Brain microvascular endothelial cell (primary cell): ENCODE measurements at places on chromosomes 5 and 9.
A peak's percentile ranks its signal among the peaks of the same experiment; 100 is the strongest.

- DNase-seq: no peak
These were observed 80.9 kb downstream of the PPP2R2B start for GRCh38 chr5:146797658-146798057.

- DNase-seq: no peak
These were observed 2.0 kb upstream of the APC start for GRCh38 chr5:112735702-112736101.

- DNase-seq: no peak
These were observed 172.2 kb downstream of the ZSWIM6 start for GRCh38 chr5:61504143-61504770.

DNA sequence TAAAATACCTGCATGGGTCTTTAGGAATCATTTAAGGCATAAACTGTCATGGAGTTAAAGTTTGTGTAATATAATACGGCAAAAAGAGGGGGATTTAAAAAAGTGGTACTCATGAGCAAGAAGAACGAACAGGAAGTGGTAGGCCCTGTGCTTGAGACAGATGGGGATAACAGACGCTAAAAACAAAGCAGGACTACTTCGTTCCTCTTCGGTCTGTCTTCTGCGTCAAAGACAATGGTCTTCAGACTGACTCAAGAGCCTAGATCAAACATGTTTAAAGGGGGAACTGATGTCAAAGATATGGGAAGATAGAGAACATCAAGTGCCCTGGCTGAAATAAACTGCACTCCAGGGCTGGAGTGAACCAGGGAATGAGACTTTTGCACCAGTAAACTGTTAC lies 59.8 kb upstream of the RFX3 start:
- DNase-seq: no peak

DNA sequence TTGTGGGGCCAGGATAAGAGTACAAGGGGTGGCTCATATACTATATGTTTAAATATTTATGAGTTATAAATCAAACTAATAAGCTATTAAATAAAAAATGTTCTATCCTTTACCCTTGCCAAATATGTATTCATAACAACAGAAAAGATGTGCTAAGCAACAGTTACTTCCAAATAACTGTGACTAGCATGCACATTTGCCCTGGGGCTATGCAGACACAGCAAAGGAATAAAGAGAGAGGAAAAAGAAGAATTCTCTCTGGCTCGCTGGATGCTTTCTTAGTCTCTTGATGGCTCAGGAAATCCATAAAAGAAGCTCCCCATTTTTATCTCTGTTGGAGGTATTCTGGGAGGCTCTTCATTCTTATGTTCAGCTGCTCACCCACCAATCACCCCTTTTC lies 182.4 kb upstream of the ATP10B start:
- no peak for DNase-seq

DNA sequence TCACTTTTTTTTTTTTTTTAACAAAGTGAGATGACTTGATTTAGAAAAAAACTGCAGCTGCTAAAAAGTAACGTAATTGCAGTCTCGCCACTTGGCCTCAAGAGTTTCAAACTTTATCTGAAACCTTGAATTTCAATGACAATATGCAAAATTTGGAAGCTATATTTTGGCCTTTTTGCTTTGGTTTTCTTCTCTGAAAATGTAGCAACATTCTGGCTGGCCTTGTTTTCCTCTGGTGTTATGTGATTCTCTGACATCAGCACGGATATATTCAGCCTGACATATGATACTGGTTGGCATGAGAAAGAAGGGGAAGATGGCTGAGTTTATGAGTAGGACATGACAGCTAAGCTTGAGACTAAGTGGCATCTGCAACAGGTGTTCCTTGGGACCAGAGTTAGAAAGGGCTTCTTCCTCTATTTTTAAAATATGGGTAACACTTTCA lies 136.5 kb downstream of the MEF2C start:
- no peak for DNase-seq

DNA sequence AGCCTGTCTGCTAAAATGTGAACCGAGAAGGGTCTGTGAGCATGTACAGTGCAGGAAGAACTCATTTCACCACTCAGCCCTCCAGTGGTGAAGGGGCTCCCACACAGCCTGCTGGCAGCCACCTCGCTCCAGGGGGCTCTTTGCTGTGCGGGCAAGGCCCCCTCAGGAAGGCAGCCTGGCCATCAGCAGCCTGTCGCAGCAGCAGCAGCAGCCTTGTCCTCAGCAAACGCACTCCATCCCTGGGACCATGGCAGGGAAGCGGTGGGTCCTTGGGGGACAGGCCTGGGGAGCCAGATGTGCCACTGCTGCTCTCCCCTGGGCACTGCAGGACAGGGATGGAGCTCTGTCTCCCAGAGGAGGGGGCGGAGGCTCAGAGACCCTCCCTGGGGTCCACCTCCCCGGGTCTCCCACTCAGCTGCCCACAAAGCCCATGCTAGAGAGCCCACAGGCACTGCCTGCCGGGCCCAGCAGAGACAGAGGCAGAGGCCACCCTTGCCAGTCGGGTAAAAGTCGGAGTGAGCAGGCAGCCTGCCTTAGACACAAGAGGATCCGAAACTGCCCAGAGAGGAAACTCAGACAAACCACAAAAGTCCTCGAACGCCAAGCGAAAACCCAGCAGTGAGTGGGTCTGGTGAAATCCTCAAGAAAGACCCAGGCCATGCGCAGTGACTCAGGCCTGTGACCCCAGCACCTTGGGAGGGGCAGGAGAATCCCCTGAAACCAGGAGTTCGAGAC lies 8.0 kb downstream of the BRD3 start:
- DNase-seq: no peak

GRCh38 chr5:73135429-73136054 lies 15.2 kb downstream of the TMEM171 start:
- peak; percentile 24 for DNase-seq

GRCh38 chr5:173204185-173204979 lies 30.6 kb downstream of the NKX2-5 start:
- DNase-seq: peak; percentile 37

GRCh38 chr5:173045474-173045873 lies 10.7 kb upstream of the CREBRF start:
- no peak for DNase-seq

DNA sequence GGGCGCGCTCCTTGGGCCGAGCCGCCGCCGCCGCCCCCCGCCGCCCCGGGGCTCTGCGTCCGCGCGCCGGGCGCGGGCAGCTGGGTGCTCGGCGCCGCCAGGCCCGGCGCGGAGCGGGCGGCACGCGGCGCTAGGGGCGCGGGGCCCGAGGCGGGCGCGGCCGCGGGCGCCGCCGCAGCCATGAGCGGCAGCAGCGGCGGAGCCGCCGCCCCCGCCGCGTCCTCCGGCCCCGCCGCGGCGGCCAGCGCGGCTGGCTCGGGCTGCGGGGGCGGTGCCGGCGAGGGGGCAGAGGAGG lies 351 bp downstream of the TRIO start:
- DNase-seq: no peak

GRCh38 chr9:88775037-88775471 lies 216.2 kb upstream of the S1PR3 start:
- DNase-seq: peak; percentile 97

- DNase-seq: no peak
These were observed 229.5 kb upstream of the TYRP1 start for GRCh38 chr9:12463641-12464040.

- DNase-seq: no peak
These were observed 60.5 kb downstream of the GLDC start for GRCh38 chr9:6584881-6585597.

DNA sequence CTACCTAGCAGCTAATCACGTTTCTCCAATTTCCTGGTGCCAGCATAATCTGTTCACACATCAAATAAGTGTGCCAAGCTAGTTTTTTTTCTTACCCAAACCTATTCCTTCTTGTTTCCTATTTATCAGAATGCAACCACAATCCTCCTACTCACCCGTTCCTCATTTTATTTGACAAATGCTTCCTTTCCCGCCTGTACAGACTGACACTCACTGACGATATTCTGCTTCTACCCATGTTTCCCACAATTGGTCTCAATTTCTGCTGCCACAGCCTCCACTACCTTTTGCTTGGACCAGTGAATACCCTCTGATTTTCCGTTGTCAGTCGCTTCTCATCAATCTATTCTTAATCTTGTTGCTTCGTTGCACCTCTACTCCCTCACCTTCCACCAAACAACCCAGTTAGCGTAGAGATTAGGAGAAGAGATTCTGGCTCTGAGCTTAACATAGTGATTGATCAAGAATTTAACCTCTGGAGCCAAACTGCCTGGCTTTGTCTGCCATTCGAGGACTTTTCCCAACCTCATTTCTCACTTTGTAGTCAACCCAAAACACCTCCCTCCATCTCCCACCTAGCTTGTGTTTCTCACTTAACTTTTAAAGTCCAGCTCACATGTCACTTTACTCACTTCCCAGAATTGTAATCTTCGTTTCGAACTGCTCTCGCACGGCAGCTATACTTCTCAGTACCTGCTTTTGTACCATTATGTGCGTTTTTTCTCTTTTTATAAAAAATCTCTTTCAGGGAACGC lies 729 bp upstream of the TMEM38B start:
- DNase-seq: no peak

GRCh38 chr9:80732506-80732905 lies 956.8 kb downstream of the TLE1 start:
- DNase-seq: no peak

DNA sequence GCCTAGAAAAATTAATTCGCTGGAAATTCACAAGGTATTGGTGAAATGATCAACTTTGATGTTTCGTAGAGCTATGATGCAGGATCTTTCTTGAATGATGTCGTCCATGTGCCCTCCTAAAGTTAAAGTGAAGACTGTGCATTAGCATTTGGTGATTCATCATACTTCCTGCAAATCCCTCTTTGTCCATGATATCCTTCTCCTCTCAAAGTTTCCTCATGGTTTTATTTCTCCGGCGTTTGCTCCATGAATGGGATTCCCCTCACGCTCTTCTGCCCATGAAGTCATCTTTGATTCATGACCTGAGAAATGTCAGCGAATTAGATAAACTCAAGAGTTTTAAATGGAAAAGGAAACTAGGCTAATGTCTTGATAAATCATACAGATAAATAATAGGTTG lies 372.7 kb downstream of the PSAT1 start:
- no peak for DNase-seq

- peak; percentile 74 for DNase-seq
These were observed 162.3 kb upstream of the ZNF462 start for GRCh38 chr9:106700676-106701075.

- no peak for DNase-seq
These were observed 1197.5 kb upstream of the C9orf72 start for GRCh38 chr9:28770827-28771226.

DNA sequence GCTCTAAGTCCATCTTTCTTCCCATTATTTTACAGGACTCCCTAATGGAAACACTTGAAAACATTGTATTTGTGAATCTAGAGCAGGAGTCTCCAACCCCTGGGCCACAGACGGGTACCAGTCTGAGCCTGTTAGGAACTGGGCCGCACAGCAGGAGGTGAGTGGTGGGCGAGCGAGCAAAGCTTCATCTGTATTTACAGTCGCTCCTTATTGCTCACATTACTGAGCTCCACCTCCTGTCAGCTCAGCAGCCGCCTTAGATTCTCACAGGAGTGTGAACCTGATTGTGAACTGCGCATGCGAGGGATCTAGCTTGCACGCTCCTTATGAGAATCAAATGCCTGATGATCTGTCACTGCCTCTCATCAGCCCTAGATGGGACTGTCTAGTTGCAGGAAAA lies 111.0 kb downstream of the MED27 start:
- DNase-seq: no peak

GRCh38 chr5:84218546-84218945 lies 166.1 kb downstream of the EDIL3 start:
- peak; percentile 11 for DNase-seq

DNA sequence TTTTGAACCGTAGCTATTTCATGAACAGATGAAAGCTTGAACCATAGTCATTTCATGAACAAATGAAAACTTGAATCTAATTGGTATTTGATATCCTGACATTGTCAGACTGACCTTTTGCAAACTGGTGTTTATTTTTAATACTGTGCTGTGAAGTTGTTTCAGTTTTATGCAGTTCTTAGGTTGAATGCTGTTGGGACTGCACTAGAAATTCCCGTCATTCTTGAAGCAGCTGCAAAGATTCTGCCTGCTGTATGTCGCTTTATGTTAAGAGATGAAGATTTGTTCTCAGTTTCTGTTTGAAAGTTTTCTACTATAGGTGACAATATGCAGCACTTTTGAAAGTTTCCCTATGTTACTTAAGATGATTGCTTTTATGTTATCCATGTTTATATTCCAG lies 22.5 kb upstream of the FAM120AOS start:
- no peak for DNase-seq

DNA sequence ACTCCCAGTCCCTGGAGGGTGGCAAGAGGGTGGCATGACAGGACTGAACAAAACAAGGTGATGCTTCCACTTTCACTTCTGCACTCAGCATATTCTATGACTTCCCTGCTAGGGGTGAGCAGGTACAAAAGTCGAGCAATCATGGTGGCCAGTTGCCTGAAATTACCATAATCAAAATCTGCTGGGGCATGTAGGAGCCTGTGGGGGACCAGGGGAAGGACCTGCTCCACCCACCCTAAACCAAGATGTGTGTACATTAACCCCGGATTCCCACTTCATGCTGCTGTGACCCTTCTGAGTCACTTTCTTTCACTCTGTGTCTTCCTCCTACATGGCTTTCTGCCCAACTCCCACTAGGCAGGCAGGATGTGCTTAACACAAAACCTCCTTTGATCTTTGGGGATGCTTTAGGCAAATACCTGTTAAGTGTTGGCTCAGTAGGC lies 73.3 kb upstream of the PHF24 start:
- no peak for DNase-seq

- DNase-seq: no peak
These were observed 71.3 kb upstream of the VCAN start for GRCh38 chr5:83400241-83400640.

GRCh38 chr5:68504306-68504705 lies 288.8 kb downstream of the PIK3R1 start:
- no peak for DNase-seq
